ENCODE measurements at places on chromosomes 4 and X. TPM values are rescaled to one million over a fixed set of nuclear protein-coding genes. Genes with fewer than 3 reads are reported as not detected.

DNA sequence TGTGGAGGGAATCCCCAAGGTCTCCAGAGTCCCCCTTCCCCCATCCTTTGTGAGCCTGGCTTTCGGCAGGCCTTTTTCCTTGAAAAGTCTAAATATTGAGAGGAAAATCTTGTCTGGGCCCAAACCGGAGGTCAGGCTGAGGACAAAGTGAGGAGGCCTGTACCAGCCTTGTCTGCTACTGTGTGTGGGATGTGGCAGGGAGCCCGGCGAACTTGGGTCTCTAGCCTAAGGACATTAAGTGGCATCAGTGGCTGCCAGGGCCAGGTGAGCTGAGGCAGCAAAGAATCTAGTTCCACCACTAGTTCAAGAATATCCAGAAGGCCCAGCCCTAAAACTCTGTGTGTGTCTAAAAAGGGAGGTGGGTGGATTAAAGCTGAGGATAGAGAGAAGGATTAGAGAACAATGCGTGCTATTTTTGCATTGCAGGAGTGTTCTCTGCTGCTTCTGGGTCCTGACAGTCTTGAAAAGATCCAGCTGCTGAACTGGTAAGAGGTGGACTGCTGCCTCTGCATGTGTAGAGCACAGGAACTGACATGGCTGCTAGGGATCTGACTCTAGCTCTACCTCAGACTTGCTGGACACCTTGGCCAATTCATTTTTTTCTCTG, 1.2 kb upstream of the AMER1 start:
- no peak for DNase-seq

DNA sequence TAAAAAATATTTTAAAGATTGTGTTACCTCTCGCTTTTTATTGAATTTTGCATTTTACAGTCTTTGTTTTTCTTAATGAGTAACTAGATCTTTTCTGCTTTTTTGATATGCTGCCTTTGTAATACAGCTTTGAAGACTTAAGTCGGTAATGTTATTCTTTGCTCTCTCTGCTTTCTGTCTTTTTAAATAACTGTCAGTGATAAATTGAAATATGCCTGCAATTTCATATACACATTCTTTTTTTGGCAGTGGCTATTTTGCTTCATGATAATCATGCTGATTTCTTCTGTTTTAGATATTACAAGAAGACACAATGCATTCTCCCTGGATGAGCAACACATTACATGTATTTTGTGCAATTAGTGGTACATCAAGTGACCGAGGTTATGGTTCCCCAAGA, 42.0 kb upstream of the IL13RA1 start:
- no peak for DNase-seq

GRCh38 chr4:119750048-119750447, 121.4 kb upstream of the PDE5A start:
- DNase-seq, result no peak

MAGEB16 gene
- total RNA-seq, result not detected

GRCh38 chr4:140372751-140373327, 607 bp upstream of the SCOC start:
- DNase-seq, result no peak

OTUD6A gene
- not detected for total RNA-seq

DNA sequence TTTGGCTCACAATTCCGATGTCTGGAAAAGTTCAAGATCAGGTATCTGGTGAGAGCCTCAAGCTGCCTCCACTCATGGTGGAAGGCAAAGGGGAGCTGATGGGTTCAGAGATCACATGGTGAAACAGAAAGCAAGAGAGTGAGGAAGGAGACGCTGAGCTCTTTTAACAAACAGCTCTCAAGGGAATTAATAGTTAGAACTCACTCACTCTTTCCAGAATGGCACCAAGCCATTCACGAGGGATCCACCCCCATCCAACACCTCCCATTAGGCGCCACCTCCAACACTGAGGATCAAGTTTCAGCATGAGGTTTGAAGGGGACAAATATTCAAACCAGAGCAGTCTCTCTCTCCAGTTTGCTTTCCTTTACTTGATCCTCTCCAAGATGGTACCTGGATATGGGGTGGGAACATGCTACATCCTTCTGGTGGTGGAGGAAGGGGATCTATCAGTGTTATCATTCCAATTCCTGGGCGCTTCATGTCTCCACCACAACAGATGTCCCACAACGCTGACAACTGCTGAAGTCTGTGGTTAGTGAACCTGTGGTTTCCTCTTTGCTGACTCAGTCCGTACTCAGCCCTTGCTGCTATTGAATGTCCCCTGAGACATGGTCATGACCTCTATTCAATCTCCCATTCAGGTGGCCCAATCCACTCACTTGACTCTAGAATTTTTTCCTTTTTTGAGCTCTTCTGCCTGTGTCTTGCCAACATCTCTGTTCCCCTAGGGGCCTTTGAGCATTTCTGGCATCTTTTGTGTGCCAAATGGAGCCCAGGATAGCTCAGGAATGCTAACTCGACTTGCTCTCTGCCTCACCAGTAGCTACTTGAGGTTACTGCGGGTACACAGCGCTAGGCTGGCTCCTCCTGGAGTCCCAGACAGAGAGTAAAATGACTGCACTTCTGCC, 395.2 kb downstream of the MID1IP1 start:
- no peak for DNase-seq

GRCh38 chrX:13220916-13221315, 98.9 kb downstream of the ATXN3L start:
- DNase-seq, result peak; percentile 21

GRCh38 chr4:140212646-140213045, 58.7 kb upstream of the MAML3 start:
- no peak for DNase-seq

DNA sequence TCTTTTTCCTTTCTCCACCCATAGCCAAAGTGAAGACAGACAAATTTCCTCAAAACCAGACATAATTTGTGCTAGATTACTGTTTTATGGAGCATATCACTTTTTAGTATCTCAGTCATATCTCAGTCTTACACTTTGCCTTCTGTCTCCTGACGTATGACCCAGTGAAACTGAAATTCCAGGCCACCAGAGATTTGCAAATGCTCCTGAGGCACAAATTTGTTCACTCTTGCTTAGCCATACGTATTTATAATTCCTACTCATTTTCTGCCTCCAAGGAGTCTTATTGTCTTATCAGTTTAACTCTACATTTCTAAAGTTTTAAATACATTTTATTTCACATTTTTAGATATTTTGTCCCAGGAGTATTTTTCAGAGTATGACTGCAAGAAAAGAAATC, 10.0 kb downstream of the TMEM156 start:
- no peak for DNase-seq

ATP10D gene
- total RNA-seq, result 34.1 TPM

GRCh38 chr4:177778623-177779022, 336.4 kb upstream of the AGA start:
- no peak for DNase-seq

GRCh38 chr4:153071958-153072598, 132.2 kb upstream of the TRIM2 start:
- no peak for DNase-seq

DNA sequence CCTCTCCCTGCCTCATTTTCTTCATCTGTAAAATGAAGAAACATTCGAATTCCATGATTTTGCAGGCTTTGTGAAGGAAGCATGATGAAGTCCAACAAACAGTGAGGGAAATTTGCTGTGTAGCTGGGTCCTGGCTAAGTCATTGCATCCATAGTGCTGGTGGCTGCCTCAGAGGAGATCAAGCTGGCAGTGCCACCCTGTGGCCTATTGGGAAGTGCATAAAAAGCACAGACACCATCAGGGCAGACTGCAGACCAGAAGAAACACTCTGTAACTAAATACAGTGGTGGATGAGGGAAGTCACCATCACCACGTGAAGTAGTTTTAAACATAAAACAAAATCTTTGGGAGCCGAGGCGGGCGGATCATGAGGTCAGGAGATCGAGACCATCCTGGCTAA, 40.7 kb upstream of the DDX3X start:
- DNase-seq, result no peak

GRCh38 chrX:10990418-10990817, 120.7 kb upstream of the HCCS start:
- DNase-seq, result no peak

AMBN gene
- total RNA-seq, result not detected

DNA sequence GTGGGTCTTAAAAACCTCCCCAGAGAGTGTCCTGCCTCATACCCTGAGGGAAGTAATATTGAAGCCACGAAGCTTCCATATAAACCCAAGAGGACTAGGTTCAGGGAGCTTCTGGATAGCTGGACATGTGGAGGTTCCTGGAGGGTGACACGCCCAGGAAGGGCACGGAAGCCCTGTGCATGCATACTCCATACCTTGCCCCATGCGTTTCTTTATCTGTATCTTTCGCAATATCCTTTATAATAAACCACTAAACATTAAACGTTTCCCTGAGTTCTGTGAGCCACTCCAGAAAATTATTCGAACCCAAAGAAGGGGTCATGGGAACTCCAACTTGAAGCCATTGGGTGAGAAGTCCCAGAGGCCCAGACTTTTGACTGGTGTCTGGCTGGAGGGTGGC, 45.7 kb upstream of the HPF1 start:
- no peak for DNase-seq

DNA sequence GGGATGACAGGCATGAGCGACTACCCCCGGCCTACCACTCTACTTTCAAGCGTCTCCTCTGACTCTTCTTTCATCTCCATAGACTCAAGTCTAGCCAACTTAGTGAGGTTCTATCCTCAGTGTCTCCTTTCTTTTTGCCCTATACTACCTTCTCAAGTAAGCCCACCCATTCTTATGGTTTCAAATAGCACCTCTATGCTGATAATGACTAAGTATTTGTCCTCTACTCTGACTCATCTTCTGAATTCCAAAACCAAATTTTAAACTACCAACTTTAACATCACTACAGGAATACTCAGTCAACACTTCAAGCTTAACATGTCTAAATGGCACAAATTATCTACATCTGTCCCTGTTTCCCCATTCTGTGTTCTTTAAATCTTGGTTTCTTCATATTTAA, 47.8 kb downstream of the ELF2 start:
- DNase-seq, result no peak

DNA sequence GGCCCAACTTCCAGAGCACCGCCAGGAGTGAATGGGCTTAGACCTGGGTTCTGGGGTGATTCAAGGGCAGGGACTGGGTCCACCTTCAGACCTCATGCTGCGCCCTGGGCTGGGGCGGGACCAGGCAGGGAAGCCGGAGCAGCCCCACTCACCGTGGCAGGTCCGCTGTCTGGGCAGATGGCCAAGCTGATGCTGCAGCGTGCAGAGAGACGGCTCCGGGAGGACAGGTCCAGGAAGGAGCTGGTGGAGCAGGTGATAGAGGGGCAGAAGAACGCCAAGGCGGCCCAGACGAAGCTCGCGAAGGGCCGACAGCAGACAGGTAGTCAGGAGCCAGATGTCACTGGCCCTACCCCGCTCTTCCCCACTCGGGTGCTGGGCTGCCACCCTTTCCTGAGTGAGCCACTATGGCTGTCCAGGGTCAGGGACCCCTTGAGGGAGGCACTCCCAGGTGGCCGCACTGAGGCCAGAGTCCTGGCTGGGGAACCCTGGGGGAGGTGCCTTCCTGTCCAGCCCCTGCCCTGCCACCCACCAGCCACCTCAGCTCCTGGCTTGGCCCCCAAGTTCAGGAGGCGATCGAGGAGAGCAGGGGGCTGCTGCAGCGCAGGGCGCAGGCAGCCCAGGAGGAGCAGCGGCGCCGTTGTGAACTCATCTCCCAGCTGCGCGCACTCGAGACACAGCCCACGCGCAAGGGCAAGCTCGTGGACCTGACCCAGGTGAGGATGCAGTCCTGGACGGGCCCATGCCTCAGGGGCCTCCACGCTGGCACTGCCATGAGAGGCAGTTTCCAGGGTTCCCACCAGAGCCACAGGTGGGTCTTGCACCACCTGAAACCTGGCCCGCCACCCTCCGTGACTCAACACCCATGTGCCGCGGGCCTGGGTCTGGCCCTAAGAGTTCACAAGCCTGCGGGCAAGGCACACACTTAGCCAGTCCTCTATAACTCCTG, 10.1 kb upstream of the RNF4 start:
- no peak for DNase-seq

GLRA3 gene
- not detected for total RNA-seq

TBX22 gene
- total RNA-seq, result not detected

- DNase-seq, result no peak
Measured at GRCh38 chr4:17165286-17165685, 266.8 kb upstream of the LDB2 start.

DNA sequence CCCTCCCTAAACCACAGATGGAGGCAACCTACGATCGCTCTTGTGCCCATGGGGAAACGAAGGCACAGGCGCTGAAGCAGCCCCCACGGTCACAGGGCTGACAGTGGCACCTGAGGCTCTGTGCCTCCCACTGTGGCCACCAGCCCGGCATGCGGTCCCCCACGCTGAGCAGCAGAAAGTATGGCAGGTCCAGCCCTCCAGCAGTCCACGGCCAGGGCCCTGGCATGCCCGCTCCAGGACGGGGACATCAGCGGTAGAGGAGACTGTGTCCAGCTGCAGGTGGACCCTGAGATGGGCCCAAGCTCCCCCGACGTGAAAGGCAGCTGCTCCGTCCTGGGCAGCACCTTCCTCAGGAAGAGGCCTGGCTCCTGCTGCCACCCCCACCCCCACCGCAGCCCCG, 61.2 kb downstream of the FAM53A start:
- DNase-seq, result no peak

GRCh38 chr4:61511716-61512488, 311.8 kb downstream of the ADGRL3 start:
- peak; percentile 49 for DNase-seq

MCF2 gene
- 0.13 TPM for total RNA-seq

GRCh38 chr4:26425953-26426352, 64.3 kb downstream of the CCKAR start:
- no peak for DNase-seq

UGT2B11 gene
- not detected for total RNA-seq

- no peak for DNase-seq
Measured at GRCh38 chrX:49058794-49059193, at the start of gene CCDC120. Gene CCDC120, plus strand, starts transcription at chrX:49058999. Its CDS starts 3,043 bp downstream, at chrX:49062042.

DNA sequence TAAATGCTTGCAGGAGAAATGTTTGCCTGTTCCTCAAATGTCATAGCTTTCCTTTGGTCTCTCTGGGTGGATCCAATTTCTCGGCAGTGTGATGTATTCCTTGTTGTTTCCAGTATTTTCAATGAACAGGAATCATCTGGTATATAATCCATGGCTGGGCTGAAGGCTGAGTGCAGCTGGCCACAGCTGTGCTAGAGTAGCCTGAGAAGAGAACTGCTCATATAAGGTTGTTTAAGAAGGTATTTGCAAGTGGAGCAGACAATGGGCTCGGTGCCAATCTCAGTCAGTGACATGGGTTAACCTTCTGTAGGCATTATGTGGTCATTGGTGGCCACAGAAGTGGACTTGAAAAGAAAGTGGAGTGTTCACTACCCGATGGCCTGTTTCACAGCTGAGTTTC, 390.3 kb downstream of the SPRY1 start:
- DNase-seq, result no peak

PNMA5 gene
- total RNA-seq, result not detected

All from endothelial cell of umbilical vein (primary cell).